OCI-LY7 (cell line): ENCODE measurements at places on chromosomes 3 and 15.

GRCh38 chr3:126911162-126912026 is 71.5 kb upstream of the PLXNA1 start:
- peak; percentile 59 for DNase-seq

- no peak for DNase-seq
These were observed 32.1 kb upstream of the C3orf38 start for GRCh38 chr3:88117683-88118082.

- DNase-seq = no peak
These were observed 14.0 kb upstream of the CHD2 start for GRCh38 chr15:92886042-92886537.

GRCh38 chr15:35740761-35741160 is 194.8 kb upstream of the DPH6 start:
- DNase-seq = no peak

DNA sequence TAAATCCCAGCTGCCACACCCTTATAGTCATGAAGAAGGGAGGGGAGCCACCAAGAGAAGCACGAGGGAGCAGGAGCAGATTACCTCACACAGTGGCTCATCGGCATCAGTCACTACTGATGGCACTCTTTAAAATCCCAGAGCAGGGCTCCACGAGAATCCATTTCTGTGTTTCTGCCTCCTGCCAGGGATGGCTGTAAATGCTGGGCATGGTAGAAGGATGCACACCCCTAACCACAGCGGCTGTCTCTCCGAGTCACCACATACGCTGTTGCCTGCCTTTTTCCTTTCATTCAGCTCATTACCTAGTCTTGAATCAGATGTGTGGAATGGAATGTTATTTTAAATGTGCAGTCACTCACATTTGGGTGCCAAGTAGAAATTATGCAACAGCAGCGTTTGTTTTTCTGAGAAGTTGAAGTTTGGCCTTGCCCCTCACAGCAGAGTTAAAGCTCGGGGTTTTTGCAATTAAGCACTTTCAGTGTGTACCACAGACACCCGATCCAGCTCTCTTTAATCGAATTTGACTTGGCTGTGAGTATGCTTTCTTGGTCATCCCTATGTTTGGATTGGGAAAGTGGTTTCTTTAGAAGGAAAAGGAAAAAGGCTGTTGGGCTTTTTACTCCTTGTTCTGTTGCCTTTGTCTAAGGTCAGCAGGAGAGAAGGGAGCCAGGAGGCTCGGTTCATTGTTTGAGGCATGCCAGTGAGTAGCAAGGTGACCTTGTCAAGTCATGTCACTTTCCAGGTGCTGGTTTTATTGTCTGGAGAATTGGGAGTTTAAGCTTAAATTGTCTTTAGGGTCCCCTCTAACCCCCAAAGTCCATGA is 284.2 kb upstream of the TPM1 start:
- DNase-seq = no peak

GRCh38 chr15:83654379-83655236 is 685 bp downstream of the ADAMTSL3 start:
- DNase-seq = no peak

DNA sequence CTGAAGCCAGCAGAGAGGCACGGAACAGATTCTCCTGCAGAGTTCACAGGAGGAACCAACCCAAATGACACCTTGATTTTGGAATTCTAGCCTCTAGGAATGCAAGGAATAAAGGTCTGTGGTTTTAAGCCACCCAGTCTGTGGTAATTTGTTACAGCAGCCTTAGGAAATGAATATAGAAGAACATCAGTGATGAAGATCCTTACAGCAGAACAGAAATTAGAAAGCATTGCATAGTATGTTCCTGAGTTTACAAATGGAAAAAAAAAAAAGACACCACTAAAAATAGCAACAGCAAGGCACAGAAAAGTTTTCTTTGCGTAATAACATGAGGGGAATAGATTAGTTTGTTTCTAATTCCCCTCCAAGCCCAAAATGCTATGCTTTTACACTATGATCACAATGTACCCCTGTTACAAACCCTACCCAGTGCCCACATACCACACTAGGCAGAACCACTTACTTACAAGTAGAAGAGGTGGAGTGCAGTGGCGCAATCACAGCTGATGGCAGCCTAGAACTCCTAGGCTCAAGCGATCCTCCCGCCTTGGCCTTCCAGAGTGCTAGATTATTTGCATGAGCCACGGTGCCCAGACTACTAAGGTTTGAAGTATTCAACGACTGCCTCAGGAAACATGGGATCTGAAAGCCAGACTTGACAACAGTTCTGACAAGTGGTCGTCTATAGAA is 84.3 kb downstream of the SHQ1 start:
- DNase-seq = no peak

GRCh38 chr3:22257252-22257651 is 506.2 kb upstream of the ZNF385D start:
- DNase-seq = no peak

- DNase-seq = peak; percentile 37
These were observed 60.2 kb downstream of the AGBL1 start for GRCh38 chr15:86139828-86140227.

DNA sequence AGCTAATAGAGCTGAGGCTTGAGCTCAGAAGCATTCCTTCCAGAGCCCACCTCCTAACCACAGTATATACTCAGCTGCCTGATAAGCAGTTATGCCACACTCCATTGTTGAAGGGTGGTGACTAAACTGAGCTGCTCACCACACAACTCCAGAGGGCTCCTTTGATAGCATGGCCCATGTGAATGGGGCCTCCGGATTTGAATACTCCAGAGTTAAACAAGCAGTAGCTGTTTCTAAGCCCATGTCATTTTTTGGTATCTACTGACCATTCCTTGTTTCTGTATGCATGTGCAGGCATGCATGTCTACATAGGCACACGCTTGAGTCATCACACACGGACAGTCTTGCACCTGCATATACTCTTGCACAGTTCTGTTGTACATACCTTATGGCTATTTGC is 28.9 kb downstream of the IGSF10 start:
- DNase-seq = no peak

DNA sequence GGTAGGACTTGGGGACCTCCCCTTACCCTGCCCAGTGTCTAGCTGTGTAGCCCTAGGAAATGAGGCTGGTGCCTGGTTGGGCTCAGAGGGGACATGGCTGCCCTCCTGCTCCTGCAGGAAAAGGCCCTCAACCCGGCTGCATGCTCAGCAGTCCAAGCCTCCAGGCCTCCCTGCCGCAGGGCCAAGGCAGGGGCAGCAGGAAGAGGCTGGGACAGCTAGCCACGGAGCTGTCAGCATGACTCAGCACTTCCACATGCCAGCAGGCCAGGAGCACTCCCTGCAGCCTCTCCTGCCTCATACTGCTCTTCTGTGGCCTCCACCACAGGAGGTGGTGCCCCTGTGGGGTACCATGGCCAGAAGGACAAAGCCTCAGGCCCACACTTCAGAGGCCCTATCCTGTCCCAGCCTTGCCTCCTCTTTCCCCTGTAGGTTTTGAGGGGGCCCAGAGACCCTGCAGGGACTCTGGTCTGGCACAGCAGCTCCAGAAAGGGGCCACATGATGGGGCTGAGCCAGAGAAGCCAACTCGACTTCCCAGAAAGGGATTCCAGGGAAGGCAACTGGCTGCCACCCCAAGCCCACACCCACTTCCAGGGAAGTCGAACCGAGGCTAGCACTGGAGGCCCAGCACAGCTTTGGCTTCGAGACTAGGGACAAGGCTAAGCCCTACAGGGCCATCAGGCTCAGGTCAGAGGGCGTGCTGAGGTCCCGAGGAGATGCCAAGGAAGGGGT is 19.5 kb downstream of the TKT start:
- DNase-seq = no peak

- DNase-seq = no peak
These were observed 60.6 kb upstream of the GATA2 start for GRCh38 chr3:128553560-128553959.

DNA sequence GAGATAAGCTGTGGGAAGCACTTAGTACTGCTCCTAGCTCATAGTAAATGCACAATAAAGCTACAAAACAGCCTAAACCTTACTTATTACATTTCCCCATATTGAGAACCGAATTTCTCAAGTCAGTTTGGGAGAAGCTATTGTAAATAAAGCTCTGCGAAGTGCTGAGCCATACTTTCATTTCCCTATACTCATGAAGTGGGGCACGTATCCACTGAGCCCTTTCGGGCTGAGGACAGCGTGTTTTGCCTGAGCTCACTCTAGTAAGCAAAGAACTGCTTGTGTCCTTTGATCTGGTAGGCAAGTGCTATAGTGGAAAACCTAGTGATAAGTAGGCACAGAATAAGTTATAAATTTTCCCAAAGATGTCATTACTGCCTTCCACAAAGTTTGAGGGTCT is 165.0 kb downstream of the RSL24D1 start:
- no peak for DNase-seq

- DNase-seq = no peak
These were observed 24.7 kb downstream of the KY start for GRCh38 chr3:134625885-134626741.

GRCh38 chr15:62094388-62094787 is 27.6 kb downstream of the C2CD4A start:
- no peak for DNase-seq

GRCh38 chr3:34929036-34929435 is 710.3 kb upstream of the ARPP21 start:
- DNase-seq = no peak

- no peak for DNase-seq
These were observed 682.2 kb downstream of the SQOR start for GRCh38 chr15:46317029-46317428.

GRCh38 chr3:116148881-116149851 is 296.1 kb downstream of the LSAMP start:
- no peak for DNase-seq

DNA sequence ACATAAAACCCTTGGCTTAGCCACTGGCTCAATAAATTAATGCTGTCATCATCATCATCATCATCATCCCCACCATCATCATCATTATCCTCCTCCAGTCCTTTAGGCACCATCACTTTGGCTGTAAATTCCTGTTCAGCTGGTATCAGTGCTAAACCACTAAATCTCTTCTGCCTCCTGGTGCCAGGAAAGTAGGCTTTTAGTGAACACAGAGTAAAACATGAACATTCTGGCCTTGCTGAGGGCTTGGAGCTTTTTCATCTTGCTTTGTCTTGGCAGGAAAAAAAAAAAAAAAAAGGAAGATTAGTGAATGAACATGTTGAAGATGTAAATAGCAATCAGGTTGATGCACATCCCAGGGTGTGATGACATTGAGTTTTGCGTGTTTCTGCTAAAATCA is 67.3 kb upstream of the EIF1B start:
- DNase-seq = no peak

DNA sequence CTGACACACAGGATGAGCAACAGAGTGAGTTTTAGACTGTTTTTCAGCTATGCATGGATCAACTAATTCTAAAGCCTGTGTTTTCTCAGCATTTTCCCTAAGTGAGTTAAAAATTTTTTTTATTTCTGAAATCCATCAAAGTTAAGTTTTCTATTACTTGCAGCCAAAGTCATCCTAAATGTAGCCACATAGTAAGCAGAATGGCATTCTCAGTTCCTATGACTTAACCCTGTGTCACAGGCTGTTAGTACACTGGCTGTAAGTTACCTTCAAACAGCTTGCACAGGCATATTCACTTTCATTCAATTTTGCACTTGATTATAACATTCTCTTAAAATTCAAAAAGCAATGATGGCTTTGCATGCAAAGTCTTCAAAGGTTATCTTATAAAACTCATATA is 368.2 kb downstream of the OCA2 start:
- no peak for DNase-seq

- DNase-seq = peak; percentile 7
These were observed 4.5 kb downstream of the EIF4A2 start for GRCh38 chr3:186787642-186788481.

- DNase-seq = peak; percentile 43
These were observed 106.3 kb downstream of the PLD1 start for GRCh38 chr3:171704002-171704401.

GRCh38 chr3:143783851-143784370 is 64.4 kb downstream of the SLC9A9 start:
- no peak for DNase-seq

GRCh38 chr3:43411429-43411828 is 125.1 kb downstream of the SNRK start:
- no peak for DNase-seq

DNA sequence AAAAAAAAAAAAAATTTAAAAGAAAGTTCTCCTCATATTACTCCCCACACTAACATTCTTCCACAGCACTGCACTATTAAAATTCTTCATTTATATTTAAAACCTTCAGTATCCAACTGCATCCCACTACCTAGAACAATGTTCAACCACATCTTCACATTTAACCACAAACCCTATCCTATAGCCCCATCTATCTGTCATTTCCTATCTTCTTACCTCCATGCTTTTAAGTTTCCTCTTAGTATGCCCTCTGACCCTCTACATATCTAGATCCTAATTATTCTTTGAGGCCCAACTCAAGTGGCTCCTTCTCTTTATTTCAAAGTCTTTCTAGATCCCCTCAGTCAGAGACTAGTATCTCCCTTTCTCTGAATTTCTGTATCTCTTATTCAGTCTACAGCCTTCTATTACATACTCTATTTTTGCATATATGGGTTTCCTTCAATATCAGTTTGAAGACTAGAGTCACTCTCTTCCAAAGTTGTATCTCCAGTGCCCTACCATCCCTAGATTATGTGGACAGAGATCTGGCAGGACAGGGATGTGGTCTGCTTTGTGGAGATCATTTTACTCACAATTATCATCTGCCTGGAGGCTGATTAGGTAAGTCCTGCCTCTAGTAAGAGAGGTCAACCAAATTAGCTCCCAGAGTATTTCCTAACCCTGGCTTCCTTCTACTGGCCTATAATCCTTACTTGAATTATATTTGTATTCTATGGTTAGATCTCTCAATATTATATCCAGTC is 1.4 kb downstream of the CIAO2A start:
- peak; percentile 55 for DNase-seq

DNA sequence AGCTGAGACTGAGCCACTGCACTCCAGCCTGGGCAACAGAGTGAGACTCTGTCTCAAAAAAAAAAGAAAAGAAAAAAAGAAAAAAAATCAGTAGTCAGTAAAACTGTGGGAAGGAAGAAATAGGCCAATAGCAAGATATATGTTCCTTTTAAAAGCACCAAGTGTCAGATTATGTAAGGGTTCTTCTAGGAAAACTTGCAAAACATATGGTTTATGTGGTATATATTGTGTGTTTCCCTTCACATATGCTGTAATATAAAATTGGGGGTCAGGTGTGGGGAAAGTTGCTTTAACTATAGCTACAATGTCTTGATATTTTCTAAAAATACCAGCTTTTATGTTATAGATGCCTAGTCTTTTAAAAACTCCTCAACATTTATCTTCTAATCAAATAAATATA is 64.6 kb downstream of the ESYT3 start:
- DNase-seq = no peak

DNA sequence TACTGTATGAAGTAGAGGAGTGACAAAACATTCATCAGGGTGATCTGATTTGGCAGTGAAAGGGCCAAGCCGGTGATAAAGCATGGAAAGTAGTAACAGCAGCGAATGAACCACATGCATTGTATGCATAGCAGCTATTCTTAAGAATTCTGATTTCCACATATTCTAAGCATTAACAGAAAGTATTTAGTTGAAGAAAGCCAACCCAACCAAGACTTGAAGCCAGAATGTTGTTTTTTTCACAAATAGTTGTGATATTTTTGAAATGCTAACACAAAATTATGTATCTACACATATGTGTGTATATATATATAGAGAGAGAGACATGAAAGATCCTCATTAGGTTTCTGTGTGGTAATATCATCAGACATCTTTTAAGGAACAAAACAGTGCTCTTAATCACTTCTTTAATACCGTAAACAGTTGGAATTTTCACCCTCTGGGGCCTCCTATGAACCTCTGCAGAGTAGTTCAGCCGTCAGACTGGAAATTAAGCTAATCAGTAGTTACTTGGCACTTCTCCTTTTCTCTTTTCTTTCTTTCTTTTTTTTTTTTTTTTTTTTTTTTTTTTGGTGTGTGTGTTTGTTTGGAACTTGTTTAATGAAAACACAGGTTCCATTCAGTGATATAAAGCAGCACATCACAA is 139.6 kb downstream of the CMSS1 start:
- no peak for DNase-seq
